ENCODE measurements at places on chromosomes 3 and 15.
A peak's percentile ranks its signal among the peaks of the same experiment; 100 is the strongest.

DNA sequence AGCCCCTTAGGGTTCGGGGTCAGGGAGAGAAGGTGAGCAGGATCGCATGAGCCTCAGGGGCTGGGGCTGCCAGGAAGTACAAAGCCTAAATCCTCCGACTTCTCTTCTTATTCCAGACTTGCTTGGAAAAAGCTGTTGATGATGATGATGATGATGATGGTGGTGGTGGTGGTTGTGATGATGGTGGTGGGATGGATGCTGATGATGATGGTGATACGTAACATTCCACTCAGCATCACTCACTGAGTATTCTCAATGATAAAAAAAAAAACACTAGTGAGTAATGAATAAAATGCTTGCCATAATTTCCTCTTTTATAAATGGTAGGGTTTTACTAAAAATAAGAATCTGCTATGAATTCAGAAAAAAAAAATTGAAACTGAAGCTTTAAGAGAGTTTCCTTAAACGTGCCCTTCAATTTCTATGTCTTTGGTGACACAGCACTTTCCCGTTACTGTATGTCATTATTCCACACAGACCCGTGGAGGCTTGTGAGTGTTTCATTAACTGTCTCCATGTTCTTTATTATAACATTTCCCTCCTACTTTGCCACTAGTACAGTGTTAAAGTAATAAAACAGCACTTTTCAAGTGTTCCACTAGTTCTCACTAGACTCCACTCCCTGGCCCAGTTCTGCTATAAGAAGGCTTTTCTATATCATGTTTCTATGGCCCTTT, 5.4 kb upstream of the ACAN start:
- DNase-seq, result no peak

DNA sequence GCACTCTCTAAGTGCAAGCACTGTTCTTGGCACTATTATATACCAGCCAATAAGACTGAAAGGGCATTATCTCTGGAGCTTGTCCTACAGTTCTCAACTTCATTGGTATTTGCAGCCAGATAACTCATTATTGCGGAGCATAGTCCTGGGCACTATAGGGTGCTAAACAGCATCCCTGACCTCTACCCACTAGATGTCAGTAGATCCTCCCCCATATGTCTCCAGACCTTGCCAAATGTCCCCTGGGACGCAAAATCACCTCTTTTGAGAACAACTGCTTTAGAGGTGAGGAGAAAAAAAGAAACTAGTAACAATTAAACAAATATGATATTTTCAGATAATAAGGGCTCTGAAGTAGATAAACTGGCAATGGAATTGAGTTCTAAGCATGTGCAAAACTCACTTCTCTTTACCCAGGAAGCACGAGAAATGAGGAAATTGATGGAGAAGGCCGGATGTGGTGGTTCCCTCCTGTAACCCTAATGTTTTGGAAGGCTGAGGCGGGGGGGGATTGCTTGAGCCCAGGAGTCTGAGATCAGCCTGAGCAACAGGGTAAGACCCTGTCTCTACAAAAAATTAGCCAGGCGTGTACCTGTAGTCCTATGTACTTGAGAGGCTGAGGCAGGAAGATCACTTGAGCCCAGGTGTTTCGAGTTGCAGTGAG, 61.4 kb downstream of the FRMD4B start:
- DNase-seq, result no peak

- DNase-seq, result no peak
These were observed 408.6 kb downstream of the PDCD6IP start for GRCh38 chr3:34207002-34207401.

DNA sequence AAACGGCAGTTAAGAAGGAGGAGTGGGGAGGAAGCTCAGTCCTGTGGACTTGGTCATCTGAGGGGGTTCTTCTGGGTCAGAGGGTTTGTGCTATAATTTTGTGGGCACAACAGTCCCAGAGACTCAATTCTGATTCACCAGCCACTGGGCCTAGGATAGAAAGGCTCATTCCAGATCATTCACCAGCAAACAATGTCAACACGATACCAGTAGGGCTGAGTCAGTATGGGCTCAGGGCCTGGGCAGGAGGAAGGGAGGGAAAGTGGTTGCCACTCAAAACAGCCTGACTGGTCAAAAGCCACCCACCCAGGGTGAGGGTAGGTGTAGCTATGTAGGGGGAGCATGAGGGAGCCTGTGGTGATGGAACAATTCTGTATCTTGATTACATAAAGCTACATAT, 86.9 kb upstream of the MEX3B start:
- no peak for DNase-seq

DNA sequence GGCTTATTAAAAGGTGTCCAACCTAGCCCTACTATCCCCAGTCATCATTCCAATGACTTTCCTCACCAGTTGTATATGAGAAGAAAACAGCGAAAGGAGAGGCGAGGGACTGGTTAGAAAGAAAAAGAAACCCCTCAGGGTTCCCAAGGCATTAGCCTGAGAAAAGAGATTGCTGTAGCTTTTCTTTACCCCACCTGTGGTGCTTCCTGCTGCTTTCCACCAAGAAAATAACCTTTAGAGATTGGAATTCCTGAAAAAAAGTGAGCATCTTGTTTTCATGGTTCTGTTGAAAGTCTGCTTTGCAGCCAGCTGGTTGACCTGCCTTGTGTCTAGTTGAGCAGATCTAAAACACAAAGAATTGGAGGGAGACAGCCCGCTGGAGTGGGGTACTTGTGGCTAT, 196.4 kb downstream of the CADPS start:
- no peak for DNase-seq

GRCh38 chr3:16329036-16329825, 64.2 kb downstream of the OXNAD1 start:
- no peak for DNase-seq

- DNase-seq, result no peak
These were observed 181.4 kb downstream of the SMAD6 start for GRCh38 chr15:66883284-66883911.

DNA sequence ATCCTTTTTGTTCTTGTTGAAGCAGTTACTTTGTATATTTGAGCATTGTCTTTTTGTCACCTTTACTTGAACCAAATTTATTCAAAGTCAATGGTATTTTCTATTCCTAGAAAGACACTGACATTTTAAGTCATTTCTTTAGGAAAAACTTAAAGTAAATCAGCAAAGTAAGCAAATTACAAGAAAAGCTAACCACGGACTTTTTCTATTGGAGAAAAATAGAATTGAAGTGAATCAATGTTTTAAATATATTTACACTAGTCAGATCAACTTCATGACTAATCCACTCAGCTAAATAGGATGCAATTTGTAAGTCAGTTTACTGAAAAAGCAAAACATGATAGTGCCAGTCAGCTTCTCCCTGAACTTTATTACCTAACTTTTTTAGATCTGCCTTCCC, 733.8 kb upstream of the ALCAM start:
- DNase-seq, result no peak

DNA sequence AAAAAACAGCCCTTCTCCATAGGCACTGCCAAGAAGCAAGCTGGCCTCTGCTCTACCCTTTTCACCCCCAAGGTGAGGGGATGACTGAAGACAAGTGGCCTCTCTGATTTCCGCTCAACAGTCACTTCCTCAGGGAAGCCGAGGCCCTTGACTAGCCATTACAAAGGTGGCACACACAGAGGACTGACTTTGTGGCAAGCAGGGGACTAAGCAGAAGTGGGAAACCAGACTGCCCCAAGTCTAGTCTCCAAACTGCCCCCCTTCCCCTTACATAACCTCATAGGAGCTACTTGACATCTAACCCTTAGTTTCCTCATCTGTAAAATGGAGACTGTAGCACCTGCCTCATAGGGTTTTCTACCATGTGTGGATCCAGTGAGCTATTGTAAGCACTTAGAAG, 118.9 kb downstream of the FOXP1 start:
- DNase-seq, result no peak

DNA sequence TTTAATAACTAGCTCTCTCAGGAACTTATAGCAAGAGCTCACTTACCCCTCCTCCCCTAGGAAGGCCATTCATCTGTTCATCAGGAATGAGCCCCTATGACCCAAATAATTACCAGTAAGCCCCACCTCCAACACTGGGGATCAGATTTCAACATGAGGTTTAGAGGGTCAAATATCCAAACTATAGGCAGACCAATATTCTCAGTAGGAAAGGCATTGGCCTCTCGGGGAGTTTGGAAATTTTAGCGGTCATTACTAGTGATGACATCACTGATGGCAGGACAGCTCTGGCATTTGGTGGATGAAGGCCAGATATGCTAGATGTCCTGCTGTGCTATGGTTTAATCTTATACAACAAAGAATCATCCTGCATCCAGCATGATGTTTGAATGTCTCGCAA, 15.2 kb upstream of the CD47 start:
- DNase-seq, result no peak

- DNase-seq, result no peak
These were observed 68.8 kb upstream of the MEX3B start for GRCh38 chr15:82114660-82115059.

GRCh38 chr15:67501836-67502461, 19.0 kb upstream of the C15orf61 start:
- DNase-seq, result no peak

DNA sequence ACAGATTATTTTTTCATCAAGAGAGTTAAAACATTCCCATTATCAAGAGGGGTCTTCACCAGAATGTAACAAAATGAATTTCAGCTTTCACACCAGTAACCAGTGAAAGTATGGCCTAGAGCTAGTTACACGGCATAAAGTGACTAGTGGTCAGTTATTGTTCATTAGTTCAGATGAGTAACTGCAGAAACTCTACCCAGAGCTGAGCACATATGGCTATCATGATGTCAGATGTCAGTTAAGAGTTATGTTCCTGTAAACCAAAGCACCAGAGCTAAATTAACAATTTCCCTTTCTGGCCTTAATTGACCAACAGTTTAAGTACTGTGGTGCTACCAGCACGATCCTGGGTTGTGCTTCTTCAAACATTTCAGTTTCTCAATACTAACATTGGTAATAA, 6.6 kb upstream of the MRPS25 start:
- DNase-seq, result no peak

- DNase-seq, result peak; percentile 18
These were observed 26.0 kb upstream of the MCTP2 start for GRCh38 chr15:94205366-94205765.

- DNase-seq, result no peak
These were observed 72.1 kb downstream of the TIGIT start for GRCh38 chr3:114365909-114366308.

GRCh38 chr3:159263750-159264553, 462.1 kb downstream of the MFSD1 start:
- peak; percentile 8 for DNase-seq

DNA sequence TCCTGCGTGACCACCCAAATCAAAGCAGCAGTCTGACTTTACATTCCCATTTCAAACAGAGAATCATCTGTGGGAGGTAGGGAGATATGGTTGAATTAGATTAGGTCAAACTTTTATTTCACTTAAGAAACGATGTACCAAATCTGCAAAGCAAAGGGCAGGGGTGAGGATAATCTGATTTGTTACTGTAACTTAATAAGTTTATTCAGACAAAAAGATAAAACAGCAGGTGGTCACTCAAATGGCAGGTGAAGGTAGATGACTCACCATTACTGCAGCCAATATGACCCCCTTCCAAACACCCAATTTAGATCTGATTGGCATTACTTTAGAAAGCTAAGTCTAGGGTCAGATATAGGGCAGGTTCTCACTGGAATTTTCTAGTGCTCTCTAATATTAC, 651.0 kb upstream of the NAALADL2 start:
- no peak for DNase-seq

GRCh38 chr3:76065964-76066363, 280.6 kb upstream of the ZNF717 start:
- no peak for DNase-seq

DNA sequence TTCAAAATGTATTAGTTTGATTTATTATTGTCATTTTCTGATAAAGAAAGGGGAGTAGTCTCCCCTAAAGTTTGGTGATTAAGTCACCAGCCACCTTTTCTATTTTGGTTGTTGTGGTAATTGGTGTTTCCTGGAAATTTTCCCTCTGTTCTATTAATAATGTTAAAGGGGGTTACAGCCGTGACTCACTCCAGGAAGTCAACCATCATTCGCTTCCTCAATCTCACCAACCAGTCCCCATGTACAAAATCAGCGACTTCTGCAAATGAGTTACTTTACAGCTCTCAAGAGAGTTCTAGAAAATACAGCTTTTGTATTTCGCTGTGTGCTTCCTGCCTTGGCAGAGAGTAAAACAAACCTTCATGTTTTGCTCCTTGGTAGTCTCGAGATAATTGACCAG, 285.1 kb downstream of the LPP start:
- DNase-seq, result peak; percentile 5

DNA sequence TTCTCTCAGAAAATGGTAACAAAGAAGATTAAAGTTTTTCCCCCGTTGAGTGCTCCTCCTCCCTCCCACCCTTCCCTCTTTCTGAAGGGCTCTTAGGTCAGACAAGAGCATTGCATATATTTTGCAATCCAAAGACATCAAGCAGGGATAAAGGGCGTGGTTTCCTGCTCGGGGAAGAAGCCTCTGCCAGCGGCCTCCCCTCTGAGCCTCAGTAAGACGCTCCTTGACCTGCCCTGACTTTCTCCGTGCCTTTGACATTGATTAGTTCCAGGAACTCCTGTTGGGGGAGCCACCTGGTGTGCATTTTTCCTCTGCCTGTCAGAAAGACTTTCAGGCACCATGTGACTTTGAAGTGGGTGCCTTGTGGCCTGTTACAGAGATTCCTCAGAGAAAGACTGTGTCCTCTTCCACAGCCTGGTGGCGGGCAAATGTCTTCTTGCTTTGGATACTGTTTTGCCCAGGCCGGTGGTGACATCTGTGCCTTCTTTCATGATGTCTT, 87.2 kb upstream of the TBL1XR1 start:
- peak; percentile 55 for DNase-seq

DNA sequence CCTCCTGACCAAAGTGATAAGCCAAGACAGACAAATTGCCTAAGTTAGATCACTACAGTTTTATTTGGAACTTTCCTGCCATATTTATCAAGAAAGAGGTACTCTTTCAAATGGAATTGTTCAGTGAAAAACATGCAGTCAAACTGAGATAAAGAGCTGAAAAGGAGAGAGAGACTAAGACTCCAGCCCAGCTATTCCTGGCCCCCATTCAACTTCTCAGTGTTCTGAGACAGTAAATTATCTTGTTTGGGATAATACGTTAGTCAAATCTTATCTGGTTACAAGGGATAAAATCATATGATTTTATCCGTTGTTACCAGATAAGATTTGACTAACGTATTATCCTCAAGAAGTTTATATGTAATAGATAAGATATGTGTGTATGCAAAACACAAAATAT, 67.6 kb upstream of the CMC1 start:
- no peak for DNase-seq

GRCh38 chr3:195905970-195906864, 2.1 kb downstream of the TNK2 start:
- DNase-seq, result peak; percentile 20

GRCh38 chr15:68061171-68061570, 7.1 kb downstream of the PIAS1 start:
- no peak for DNase-seq
